ENCODE measurements at places on chromosomes 3 and 15. TPM values are rescaled to one million over a fixed set of nuclear protein-coding genes. Genes with fewer than 3 reads are reported as not detected.

The TRMT10C gene
- 48.3 TPM for total RNA-seq

The TMEM158 gene
- 160 TPM for total RNA-seq

The SNUPN gene
- total RNA-seq: 33.2 TPM

The ADGRG7 gene
- total RNA-seq: not detected

The ZNF445 gene
- total RNA-seq: 3.7 TPM
